ENCODE measurements at places on chromosomes 5 and 9.

- DNase-seq = no peak
Observed at GRCh38 chr5:52690236-52690768, 97.4 kb upstream of the ITGA1 start.

GRCh38 chr5:100551183-100551582 lies 16.0 kb downstream of the FAM174A start:
- DNase-seq = no peak

DNA sequence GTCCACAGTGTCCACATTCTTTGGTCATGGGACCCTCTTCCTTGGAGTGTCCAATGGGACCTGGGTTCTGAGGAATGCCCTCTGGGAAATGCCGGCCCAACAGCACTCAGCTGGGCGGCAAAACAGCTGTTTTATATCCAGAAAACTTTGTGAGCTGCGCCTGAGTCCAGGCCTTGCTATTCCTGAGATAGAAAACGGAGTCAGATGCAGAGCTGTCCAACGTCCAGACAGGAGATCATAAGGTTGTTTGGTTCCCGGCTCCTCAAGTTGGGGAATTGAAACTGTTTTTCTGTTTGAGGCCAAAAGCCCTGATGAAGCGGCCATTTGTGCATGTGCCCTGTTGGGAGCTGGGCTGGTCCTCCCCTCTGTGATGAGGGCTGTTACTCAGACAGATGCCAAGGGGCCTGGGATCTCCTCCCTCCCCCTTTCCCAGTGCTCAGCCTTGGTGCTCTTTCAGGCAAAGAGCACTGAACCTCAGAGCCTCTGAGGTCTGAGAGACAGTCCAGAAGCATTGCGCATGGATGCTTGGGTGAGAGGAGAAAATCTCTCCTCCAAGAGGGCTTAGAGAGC lies 66.6 kb upstream of the GARNL3 start:
- no peak for DNase-seq

DNA sequence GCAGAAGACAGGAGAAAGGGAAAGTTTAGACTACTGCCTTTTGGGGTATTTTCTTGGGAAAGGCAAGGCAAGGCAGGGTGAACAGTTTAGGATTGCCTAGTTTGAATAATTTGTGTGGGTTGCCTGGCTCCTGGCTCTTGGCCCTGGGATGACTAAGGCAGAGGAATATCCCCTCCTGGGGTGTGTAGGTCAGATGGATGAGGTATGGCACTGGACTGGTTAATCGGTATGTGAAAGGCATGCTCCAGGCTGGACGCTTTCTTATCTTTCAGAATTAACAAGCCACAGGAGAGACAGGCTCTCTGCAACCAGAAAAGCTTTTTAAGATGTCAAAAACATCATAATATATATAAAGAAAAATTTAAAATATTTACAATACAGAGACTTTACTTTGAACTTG lies 58.6 kb downstream of the STARD4 start:
- DNase-seq = peak; percentile 42

DNA sequence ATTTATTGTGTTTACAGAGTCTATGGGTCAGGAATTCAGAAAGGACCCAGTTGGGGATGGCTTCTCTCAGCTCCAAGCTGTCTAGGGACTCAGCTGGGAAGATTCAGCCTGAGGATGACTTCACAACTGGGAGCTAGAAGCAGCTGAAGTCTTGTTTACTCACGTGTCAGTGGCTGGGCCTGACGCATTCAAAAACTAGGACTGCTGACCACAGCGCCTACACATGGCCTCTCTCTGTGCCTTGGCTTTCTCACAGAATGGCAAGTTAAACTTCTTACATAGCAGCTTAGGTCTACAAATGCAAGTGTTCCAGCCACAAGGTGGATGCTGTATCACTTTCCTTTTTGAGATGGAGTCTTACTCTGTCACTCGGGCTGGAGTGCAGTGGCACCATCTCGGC lies 16.3 kb upstream of the PPP2CA start:
- DNase-seq = no peak

DNA sequence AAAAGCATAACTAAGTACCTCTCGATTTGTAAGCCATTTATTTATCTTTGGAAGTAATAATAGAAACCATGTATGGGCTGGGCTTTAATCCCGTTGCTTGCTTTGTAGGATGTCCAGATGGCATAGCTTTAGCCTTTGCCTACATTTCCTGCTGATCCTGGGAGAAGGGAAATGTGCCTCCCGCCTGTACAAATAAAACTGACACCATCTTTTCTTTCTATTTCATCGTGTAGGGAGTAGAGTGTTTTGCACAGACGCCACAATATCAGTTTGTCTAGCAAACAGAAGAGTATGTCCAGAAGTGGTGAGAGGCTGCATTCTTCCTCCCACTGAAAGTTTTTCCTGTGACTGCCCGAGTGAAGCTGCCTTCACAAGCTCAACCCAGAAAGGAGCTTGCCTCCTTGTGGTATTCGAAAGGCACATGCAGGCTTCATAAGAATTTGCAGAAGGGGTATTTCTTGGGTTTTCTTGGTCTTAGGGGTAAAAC lies 24.7 kb upstream of the TJP2 start:
- no peak for DNase-seq

- DNase-seq = no peak
Observed at GRCh38 chr5:134491841-134492442, 33.5 kb upstream of the JADE2 start.

GRCh38 chr9:6199596-6199995 lies 16.0 kb upstream of the IL33 start:
- DNase-seq = no peak

GRCh38 chr9:72327631-72328030 lies 37.4 kb downstream of the ZFAND5 start:
- DNase-seq = no peak

GRCh38 chr5:113133211-113133975 lies 156.8 kb downstream of the DCP2 start:
- DNase-seq = no peak

DNA sequence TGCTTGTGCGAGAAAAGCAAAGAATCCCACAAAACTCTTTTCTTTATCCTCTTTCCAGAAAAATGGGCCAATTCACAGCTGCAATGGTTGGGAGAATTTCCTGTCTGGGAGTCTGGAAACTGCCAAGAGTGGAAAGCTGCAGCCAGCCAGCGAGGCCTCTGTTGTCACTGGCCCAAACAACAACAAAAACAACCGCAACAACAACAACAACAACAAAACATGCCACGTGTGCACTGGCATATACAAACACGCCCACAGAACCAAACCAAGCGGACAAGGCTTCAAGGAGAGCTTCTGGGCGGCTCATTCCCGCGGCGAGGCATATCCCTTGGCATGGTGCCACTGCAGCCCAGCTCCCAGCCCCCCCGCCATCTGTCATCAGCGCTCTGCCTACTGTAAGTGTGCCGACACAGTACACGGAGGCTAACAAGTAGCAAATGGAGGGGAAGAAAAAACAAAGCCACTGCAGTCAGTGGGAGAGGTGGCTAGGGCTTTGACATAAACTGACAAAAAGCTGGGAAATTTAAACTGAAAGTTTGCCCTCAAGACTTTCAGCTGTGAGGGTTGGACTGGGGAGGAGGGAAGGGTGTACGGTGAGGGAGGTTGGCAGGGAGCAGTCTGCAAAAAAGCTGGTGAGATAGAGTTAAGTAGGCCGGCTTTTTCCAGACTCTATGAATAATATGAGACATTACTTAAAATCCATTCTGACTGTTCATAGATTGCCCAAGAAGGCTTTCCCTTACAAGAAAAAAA lies 165.0 kb upstream of the ZNF462 start:
- DNase-seq = peak; percentile 88

- no peak for DNase-seq
Observed at GRCh38 chr9:111999319-111999718, 102.7 kb downstream of the UGCG start.

- no peak for DNase-seq
Observed at GRCh38 chr5:122267185-122267584, 44.9 kb upstream of the SNCAIP start.

GRCh38 chr9:79301551-79302391 lies 270.0 kb upstream of the TLE4 start:
- no peak for DNase-seq

DNA sequence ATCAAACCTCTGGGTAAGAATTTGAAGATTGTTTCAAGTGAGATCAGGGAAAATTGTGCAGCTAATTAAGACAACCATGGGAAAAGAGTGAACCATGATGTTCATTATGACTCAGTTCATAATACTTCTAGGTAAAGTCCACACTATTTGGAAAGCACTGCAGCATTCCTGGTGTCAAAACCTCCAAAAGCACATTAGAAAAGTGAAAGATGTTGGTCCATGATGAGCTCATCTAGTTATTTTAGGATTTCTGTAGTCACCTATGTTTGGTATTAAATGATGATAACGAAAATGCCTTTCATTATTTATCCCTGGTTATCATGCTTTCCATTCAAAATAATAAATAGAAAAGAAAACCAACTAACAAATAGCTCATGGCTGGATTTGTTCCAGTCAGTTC lies 49.1 kb downstream of the PTCD2 start:
- DNase-seq = no peak

GRCh38 chr5:33831041-33831440 lies 60.7 kb downstream of the ADAMTS12 start:
- no peak for DNase-seq

- no peak for DNase-seq
Observed at GRCh38 chr9:96398582-96399324, 15.2 kb upstream of the SLC35D2 start.

DNA sequence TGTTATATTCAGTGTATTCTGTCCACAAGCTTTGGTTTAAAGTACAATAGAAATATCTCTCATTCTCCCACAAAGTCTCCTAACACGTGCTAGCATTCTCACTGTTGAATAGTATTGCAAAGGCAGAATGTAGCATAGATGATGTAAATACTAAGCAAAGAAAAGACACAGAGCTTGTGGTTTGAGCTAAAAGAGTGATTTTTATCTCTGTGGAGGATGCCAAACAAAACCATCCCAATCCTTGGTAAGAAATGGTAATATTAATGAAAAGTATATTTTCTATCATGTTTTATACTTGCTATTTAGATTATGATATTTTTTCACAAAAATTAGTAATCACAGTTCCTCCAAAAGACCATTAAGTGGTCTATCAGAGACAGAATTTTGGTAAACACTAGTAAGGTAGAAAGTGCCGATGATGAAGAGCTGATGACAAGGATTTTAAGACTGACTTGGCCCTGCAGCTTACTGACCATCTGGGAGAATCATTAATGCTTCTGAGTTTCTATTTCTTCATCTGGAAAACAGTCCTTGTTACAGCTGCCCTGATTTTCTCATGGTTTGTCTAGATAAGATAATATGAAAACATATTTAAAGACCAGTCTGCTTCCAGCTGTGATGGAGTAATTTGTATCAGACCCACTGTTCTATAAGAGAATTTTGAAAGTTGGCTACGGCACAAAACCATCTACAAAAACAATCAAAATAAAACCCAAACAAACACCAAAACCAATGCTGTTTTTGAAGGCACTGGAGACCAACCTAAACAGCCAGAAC lies 510.2 kb downstream of the SPATA31D1 start:
- no peak for DNase-seq

GRCh38 chr5:179430193-179431175 lies 85.2 kb upstream of the ADAMTS2 start:
- no peak for DNase-seq

- no peak for DNase-seq
Observed at GRCh38 chr5:56827049-56827448, 11.7 kb downstream of the MAP3K1 start.

DNA sequence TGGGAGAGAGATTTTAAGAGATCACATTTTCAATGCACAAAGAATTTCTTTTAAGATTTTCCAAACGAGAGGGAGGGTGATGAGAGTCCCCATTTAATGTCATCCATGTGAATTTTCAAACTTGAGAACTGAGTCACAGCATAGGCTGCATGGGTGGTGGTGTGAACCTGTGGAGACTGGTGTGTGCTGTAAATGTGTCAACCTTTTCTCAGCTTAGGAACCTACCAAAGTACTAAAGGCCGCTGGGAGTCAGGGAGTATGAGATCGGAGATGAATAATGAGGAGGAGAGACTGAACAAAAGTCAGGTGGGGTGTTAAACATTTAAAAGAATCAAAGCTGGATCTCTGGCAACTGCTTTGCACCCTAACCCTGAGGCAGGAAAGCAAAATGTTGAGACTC lies 7.5 kb downstream of the ALDH1A1 start:
- no peak for DNase-seq

All from D341Med (cell line).